RWPE1 (cell line): ENCODE measurements at places on chromosomes 3 and 15.

DNA sequence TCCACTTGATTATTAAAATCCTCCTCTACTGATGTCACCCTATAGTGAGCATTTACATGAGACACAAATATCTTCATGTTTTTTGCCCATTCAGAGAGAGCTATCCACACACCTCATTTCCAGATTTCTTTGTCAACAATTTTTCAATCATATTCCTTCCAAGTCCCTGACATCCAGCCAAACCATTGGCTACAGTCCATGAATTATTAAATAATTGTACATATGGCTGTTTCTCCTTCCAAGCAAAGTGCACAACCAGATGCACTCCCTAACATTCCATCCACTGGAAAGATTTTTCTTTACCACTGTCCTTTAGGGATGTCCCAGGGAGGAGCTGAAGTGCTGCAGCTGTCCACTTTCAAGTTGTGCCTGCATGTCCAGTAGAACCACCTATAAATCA is 328.0 kb upstream of the MDFIC2 start:
- no peak for DNase-seq

- peak; percentile 59 for DNase-seq
Observed at GRCh38 chr15:40930430-40931299, 1.5 kb downstream of the DLL4 start.

- no peak for DNase-seq
Observed at GRCh38 chr15:70866982-70867641, 13.2 kb upstream of the LARP6 start.

DNA sequence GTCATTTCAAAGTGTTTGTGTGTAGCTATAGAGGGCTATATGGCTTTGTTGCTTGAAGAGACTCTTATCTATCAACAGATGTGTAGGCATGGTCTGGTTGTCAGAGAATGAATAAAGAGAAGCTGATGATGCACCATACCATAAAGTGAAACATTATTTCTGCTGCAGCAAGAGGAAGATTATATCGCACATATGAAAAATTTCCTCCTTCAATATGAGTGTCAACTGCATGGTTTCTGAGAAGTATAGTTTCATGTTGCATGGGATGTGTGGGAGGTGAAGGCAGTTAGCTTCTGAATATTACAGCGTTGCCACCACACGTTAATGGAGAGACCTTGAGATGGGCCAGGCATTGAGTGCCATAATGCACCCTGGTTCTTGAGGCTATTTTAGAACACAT is 217.9 kb downstream of the SATB1 start:
- DNase-seq: no peak

GRCh38 chr3:183153210-183153950 is 9.2 kb downstream of the LAMP3 start:
- no peak for DNase-seq
